ENCODE measurements at places on chromosomes 4 and X. TPM values are rescaled to one million over a fixed set of nuclear protein-coding genes. Genes with fewer than 3 reads are reported as not detected.

Gene HSFX4
- not detected for total RNA-seq

Gene RAB9A
- total RNA-seq, result 17.1 TPM

Gene ATXN3L
- not detected for total RNA-seq

Gene PDE6B
- total RNA-seq, result 0.18 TPM

Gene HMGN5
- total RNA-seq, result 0.40 TPM

Gene SPANXN3
- total RNA-seq, result 2.4 TPM

Gene GAGE12D
- not detected for total RNA-seq

Gene JAKMIP1
- total RNA-seq, result not detected

Gene PQBP1
- 109 TPM for total RNA-seq

Gene BLOC1S4
- total RNA-seq, result 23.8 TPM

Gene GNRHR
- total RNA-seq, result not detected

Gene HDX
- 3.8 TPM for total RNA-seq

All from HT1080 (cell line).